ENCODE measurements at places on chromosomes 2 and 18. TPM values are rescaled to one million over a fixed set of nuclear protein-coding genes. Genes with fewer than 3 reads are reported as not detected.

DNA sequence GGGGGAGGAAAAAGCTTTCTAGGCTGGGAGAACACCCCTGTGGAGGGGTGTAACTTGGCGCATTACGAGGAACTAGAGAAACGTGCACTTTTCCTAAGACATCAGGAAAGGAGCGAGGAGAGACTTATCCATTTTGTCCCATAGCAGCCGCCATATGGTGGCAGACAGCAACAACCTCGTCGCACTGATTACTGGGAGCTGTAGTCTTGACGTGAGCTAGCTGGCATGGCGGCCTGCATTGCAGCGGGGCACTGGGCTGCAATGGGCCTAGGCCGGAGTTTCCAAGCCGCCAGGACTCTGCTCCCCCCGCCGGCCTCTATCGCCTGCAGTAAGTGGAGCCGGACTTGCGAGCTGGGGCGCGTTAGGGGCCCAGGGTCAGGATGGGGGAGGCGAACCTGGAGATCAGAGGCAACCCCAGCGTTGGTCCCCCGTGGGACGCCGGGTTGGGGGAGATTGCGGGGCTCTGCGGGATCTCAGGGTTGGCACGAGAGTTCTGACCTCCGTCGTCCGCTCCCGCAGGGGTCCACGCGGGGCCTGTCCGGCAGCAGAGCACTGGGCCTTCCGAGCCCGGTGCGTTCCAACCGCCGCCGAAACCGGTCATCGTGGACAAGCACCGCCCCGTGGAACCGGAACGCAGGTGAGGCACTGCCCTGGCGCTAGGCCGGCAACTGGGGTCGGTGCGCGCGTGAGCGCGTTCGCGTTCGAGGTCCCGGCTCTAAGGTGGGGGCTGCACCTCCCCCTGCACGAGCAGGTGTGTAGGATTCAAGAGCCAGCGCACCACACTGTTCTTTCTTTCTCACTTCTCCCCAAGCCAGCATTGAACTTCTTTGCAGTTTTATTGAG lies at the start of gene MRPL19:
TSS of gene MRPL19 (plus strand) at position 201 of the 843 bp plus-strand sequence. CDS start at position 226, 25 bp downstream.
- peak; percentile 87 for DNase-seq

CXCR1 gene
- not detected for total RNA-seq

DNA sequence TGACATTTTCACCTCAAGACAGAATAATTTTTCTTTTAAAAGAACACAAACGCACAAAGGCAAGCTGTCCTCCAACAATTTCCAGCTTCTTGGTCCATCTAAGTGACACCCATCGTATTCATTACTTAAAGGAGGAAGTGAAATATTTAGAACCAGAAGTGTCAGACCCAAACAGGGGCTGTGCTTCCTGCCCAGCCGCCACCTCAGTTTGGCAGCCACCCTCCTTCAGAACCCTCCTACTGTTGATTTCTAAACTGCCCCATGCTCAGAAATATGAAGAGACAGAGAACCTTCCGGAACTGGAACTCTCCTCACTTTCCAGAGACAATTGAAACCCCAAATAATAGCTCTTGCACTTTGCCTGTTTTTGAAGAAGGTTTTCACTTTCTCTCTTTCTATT lies 734.8 kb upstream of the SALL3 start:
- no peak for DNase-seq

TPO gene
- total RNA-seq = not detected

- no peak for DNase-seq
Measured at GRCh38 chr18:2518473-2518872, 52.8 kb downstream of the METTL4 start.

KIAA2012 gene
- total RNA-seq = not detected

RAMP1 gene
- 0.50 TPM for total RNA-seq

MMADHC gene
- total RNA-seq = 155 TPM
